ENCODE measurements at places on chromosomes 2 and 18.

- no peak for DNase-seq
These were observed 66.8 kb upstream of the SPRED2 start for GRCh38 chr2:65499216-65499615.

- no peak for DNase-seq
These were observed 15.1 kb downstream of the ARHGEF4 start for GRCh38 chr2:130851624-130852382.

DNA sequence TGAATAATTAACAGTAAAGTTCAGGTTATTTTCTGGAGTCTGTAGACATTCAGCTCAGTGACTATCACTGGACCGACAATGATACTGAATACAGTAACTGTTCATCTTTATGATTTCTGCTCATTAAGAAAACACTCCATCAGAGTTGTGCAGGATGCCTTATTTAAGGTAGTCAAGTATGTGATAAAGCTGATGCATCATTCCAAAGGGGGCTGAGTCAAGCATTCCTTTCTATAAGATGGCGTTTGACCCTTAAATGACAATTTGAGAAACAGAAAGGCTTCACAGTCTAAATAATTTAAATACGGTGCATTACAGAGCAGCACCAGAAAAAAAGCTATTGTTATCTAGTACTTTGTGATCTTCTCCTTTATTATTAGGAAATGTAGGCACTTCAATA is 131.1 kb downstream of the CDH2 start:
- no peak for DNase-seq

DNA sequence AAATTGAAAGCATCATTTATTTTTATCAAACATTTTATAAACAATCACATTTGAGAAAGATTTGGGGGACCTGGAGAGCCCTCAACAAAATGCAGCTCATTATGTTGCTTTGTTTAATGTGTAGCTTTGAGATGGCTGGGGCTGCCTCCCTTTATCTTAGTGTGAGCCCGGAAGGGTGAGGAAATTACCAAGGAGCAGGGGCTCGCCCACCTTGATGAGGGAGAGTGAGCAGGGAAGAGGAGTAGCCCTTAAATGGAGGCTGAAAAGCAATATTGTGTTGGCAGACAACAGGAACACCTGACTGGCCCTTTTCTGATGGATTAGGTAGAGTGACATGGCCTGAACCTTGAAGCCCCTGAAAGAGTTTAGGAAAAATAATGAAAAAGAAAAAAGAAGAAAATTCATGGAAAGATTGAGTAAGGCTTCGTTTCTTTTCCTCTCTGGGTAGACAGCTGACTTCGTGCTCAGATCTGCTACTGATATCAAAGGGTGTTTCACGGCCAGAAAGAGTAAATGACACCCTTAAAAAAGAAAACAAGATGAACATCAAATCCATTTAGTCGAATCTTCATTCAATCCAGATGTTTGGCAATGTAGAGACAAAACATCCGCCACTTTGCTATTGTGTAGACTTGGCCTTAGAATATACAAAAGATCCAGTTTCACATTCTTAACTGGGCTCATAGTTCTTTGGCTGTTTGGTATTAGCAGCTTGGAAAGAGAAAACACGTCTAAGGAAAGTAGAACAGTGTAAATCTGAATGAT is 206.5 kb upstream of the TCF4 start:
- no peak for DNase-seq

- no peak for DNase-seq
These were observed 3.4 kb upstream of the SP140L start for GRCh38 chr2:230323385-230324106.

DNA sequence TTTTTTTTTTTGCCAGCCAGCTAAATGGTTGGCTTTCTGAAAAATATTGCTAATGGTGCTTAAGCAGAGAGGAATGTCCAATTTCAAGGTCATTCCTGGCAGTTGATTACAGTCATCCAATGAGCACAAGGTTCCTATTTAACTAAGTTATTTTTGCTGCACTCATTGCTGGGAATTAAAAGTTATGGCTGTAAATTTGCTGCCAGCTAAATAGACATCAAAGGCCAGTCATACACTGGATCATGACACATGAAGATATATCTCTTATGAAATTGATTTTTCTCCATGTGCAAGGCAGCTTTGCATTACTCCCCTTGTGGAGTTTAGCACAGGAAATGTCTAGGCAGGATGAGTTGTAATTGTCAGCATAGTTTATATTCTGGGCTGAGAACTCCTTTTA is 1898.4 kb upstream of the CELF4 start:
- DNase-seq: no peak

DNA sequence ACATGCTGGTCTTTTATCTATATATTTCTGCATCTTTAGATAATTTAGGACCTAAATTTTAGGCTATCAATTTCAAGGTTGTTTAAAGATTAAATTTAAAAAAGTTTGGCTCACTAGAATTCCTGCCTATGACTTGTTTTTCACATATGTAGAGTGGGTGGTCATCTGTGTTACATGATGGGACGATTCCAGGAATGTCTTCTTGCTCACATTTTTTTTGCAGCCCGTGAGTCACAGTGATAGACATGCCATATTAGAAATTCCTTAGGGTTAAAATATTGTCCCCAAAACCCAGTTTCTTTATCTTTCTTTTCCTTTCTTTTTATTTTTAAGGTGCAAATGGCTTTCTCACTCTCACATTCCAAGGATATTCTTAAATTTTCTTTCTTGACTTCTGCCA is 652.0 kb downstream of the PLCL1 start:
- no peak for DNase-seq
